ENCODE measurements at places on chromosomes 3 and 15. TPM values are rescaled to one million over a fixed set of nuclear protein-coding genes. Genes with fewer than 3 reads are reported as not detected.

The GOLGA8S gene
- 0.18 TPM for total RNA-seq

The KBTBD12 gene
- total RNA-seq: not detected

The CSPG5 gene
- total RNA-seq: 1.3 TPM

The SPATA12 gene
- 0.52 TPM for total RNA-seq

The TFG gene
- total RNA-seq: 129 TPM

The TMCC1 gene
- 11.5 TPM for total RNA-seq

The STRIT1 gene
- not detected for total RNA-seq

The KCNAB1 gene
- not detected for total RNA-seq

The DOCK3 gene
- total RNA-seq: 0.43 TPM

The GOLGA6L10 gene
- 0.56 TPM for total RNA-seq

The MED12L gene
- total RNA-seq: 0.66 TPM

The THSD4 gene
- total RNA-seq: 23.4 TPM

The CILP gene
- total RNA-seq: 0.08 TPM

The FANCD2OS gene
- total RNA-seq: not detected

The IL20RB gene
- total RNA-seq: 1.2 TPM

The FOXB1 gene
- total RNA-seq: not detected

The WDR93 gene
- total RNA-seq: 0.20 TPM

The XCR1 gene
- not detected for total RNA-seq

The SLC22A14 gene
- total RNA-seq: not detected

The TRIM42 gene
- not detected for total RNA-seq

The SPINK8 gene
- not detected for total RNA-seq

The ZNF80 gene
- total RNA-seq: not detected

All from A549 treated with DMSO at 1 μM for 4 hours (cell line).